NCI-H2081 treated with DMSO at 0.1 percent for 48 hours (cell line): ENCODE measurements at places on chromosomes 13 and 19.

DNA sequence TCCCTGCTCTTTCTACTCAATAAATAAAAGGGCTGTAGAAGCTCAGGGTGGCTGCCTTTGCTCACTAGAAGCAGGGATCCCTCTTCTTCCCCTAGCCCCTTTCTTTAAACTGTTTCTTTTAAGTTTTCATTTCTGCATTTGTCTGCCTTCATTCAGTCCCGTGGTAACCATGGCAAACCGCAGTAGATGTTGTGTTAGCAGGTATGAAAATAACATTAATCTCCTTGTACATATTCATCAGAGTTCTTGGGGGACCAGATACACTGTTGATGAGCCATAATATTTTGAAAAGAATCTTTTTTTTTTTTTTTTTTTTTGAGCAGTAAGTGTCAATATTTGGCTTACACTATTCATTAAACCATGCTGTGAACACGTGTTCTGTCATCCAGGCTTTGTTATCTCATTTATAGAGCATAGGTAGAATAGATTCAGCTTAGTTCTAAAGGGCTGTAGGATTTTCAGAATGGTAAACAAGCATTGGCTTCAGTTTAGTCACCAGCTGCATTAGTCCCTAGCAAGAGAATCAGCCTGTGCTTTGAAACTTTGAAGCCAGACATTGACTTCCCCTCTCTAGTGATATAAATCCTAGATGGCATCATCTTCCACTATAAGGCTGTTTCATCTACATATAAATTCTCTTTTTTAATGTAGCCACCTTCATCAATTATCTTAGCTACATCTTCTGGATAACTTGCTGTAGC, 59.4 kb upstream of the SPRY2 start:
- DNase-seq = no peak

DNA sequence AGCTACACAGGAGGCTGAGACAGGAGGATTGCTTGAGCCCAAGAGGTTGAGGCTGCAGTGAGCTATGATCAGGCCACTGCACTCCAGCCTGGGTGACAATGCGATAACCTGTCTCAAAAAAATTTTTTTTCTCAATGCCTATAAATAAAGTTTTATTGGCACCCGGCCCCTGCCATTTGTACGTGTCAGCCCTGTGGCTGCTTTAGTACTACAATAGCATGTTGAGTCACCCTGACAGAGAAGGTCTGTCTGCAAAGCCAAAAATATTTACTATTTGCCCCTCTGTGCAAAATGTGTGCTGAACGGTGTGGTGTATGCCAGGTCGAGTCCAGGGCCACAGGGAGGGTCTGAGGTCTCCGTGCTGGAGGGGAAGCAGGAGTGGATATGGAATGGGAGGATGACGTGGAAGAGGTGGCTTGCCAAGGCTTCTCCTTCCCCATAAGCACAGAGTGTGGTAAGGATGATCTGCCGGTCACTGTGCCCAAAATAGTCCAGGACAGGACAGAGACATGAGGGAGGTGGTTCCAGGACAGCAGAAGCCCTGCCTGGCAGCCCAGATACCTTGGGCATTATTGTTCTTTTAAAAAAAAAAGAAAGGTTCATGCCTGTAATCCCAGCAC, 10.0 kb downstream of the NMRK2 start:
- DNase-seq = no peak

DNA sequence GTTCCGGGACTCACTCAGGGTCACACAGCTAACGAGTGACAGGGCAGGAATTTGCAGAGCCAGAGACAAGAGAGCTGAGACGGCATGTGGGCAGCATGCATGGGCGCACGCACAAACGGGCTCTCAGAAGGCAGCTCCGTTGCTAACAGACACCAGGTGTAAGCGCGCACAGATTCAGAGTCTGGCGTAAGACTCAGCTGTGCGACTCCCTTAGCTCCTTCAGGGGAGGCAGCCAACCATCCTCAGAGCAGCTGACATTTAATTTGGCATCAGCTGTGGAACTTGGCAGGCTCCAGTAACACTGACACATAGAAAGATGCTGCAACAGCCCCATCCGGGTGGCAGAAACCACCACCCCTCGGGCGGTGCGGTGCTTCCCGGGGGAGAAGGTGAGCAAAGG, 7.5 kb upstream of the TM6SF2 start:
- no peak for DNase-seq

- DNase-seq = no peak
Measured at GRCh38 chr13:50543782-50544181, 299.7 kb downstream of the DLEU7 start.

DNA sequence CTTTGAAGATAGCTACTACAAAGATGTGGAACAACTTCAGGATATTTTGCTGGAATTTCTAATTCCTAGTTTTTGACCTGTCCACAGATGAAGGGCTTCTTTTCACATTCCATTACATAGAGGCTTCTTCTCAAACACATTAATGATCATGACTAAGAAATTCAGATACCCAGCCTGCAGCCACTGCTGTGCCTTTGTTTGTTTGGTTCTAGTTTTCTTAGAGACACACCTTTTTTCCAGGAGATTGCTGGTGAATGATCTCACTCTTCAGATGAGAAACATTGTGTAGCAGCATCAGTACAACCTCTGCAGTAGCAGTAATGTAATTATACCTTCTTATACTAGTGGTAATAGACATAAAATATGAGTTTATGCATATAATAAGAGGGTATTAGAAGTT, 5.0 kb downstream of the TDRD3 start:
- no peak for DNase-seq

GRCh38 chr13:80337288-80338081, 3.4 kb downstream of the SPRY2 start:
- no peak for DNase-seq
